ENCODE measurements at places on chromosomes 3 and 15.

GRCh38 chr3:172040078-172040980 is 951 bp downstream of the FNDC3B start:
- peak; percentile 72 for DNase-seq

GRCh38 chr3:106013971-106014370 is 145.2 kb upstream of the CBLB start:
- no peak for DNase-seq

DNA sequence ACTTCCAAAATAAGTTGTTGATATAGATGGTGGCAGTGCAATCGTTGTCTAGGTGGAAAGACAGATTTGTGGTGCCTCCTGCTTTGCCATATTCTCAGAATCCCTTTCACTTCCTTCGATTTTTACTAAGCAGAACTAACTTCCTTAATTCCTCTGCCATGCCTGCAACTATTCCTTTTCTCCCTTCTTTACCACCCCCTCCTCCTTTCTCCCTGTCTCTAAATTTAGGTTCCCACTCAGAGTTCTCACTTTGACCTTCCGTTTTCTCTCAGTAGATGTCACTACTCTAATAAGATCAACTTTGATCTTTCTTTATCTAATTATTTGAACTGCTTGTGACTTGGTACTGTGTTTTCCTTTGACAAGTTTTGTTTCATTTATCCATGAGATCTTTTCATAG is 351.2 kb downstream of the LPP start:
- no peak for DNase-seq

- DNase-seq: no peak
These were observed 90.6 kb downstream of the SEMA5B start for GRCh38 chr3:122936986-122937385.
